CD8-positive, alpha-beta memory T cell (primary cell): ENCODE measurements at places on chromosomes 3 and 15. TPM values are rescaled to one million over a fixed set of nuclear protein-coding genes. Genes with fewer than 3 reads are reported as not detected.

The ATP8B4 gene
- 8.9 TPM for total RNA-seq

DNA sequence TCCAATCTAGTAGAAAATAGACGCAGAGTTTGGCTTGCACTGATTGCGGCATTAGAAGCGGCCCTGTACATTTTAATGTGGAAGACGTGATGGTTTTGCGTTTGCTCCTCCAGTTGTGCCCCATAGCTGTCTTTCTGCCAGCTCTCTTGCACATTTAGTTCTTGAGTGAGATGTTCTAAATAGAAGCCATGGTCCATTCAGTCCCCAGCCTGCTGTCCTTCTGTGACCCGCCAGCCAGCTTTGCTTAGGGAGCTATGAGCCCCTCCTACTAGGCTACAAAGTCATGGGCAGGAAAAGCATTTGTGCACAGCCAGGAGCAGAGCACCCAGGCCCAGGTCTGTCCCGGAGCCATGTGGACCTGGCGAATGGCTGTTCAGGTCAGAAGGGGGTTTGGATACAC lies 50.3 kb downstream of the APBA2 start:
- no peak for DNase-seq

DNA sequence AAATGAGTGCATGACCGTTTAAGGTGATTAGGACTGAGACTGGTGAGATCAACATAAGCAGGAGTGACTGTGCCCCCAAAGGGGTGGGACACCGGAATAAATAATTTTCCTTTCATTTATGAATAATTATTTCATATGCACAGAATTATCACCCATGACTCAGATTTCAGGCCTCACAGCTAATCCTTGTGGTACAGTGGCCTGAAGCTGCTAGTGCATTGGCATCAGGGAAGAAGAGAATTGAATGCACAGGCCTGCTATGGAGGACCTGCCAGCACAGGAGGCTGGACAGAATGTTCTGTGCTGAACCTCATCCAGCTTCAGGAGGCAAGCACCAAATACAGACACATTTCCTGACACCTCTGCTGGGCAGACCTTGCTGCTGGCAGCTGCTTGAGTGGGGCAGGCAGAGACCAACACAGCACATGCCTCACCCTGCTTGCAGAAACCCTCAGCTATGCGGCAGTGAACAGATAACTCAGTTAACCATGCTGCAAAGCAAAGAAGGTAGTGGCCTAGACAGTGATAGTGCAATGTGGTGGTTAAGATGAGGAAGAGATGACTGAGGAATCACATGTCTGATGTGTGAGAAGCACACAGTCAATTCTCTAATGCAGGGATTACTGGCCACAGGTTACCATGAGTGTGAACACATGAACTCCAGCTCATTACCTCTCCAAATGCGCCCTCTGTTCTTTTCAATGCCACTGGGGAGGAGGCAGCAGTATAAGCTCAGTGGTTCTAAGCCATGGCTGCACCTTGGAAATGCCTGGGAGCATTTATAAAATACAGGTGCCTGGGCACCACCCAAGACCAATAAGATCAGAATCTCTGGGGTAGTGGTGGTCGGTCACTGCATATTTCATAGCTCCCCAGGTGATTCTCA lies 68.1 kb upstream of the SCN5A start:
- DNase-seq: no peak

The ROBO2 gene
- total RNA-seq: not detected

DNA sequence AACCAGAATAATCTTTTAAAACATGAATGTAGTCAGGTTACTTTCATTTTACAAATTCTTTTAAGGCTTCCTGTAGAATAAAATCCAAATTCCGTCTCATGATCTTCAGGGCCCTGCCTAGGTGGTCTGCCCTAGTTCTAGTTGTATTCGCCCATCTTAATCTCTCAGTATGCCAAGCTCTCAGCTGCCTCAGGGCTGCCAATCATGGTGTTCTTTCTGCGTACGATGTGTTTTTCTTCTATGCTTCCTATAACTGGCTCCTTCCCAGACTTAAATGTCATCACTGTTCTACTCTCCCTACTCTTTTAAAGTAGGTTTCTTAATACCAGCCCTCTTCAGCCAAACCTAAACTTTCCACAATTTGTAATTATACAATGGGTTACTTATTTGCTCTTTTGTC lies 107.4 kb downstream of the GREM1 start:
- no peak for DNase-seq

DNA sequence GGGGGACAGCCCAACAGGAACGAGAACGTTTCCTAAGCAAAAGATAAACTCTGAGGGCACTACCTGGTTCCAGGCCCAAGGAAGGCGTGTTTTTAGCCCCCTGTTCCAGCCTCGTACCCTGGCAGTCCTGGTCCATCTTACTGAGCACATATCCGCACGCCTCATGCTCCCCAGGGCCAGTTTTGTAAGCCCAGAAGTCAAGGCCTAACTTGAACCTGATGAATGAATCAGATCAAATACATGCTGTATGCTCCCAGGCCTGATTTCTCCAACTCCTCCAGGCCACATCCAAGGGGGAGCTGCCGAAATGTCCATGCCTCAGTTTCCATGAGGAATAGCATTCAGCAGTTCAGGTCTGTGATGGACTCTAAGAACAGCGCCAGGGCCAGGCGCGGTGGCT lies 14.3 kb upstream of the DOCK3 start:
- DNase-seq: no peak

The CPEB1 gene
- total RNA-seq: 0.44 TPM

- DNase-seq: no peak
Measured at GRCh38 chr15:96549136-96549535, 218.6 kb downstream of the NR2F2 start.

- no peak for DNase-seq
Measured at GRCh38 chr3:114394551-114394950, 100.7 kb downstream of the TIGIT start.

The AHSG gene
- not detected for total RNA-seq

DNA sequence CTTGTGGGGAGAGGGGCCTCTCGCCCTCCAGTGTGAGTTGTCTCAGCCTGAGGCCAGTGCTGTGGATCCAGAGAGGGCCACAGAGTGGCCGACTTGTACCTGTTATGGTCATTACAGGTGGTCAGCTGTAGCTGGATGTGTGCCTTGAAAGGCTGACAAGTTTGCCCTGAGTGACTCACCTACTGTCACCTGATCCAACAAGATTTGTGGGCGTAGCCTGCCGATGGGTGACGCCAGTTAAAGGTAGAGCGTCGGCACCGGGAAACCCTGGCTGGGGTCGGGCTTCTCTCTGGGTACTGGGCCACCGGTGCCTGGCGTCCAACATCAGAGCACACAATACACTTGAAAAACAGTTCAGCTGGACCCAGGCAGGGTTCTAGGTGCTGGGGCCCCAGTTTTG lies 2.8 kb upstream of the ISG20 start:
- DNase-seq: peak; percentile 88

The KLHL6 gene
- 31.0 TPM for total RNA-seq

The GXYLT2 gene
- not detected for total RNA-seq

DNA sequence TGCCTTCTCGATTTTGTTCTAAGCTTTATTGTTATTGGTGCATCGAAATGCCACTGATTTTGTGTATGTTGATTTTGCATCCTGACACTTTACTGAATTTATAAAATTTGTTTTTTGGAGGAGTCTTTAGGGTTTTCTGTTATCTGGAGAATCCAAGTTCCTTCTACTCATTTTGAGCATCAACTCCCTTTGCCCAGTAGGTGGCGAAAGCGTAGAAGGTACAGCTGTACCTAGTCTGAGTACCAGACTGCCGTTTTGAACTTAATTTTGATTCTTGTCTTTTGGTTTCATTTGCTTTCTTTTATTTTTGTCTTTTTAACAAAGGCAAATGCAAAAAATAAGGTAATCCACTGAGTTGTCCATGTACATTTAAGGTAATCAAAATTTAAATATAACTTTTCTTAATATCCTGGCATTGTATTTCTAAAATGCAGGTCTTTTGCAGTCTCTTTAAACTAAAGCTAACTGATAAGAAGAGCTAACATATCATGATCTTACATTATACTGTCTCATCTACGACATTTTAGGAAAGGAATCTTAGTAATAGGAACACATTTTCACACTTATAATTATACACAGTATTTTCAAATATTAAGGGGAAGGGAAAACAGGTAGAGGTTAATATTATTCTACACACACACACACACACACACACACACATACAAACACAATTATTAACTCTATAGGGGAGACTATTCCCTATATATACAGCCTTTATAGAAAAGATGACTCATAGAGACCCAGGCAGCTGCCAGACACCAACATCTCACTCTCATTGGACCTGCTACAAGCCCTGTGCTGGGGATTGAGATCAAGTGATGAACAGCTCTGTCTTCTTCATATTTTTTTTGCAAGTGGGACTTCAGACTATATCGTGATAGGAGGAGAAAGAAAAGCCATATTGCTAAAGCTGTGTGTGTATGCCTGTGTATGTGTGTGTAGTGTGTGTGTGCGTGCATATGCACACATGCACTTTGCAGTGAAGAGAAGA lies 71.8 kb downstream of the SYNPR start:
- DNase-seq: no peak

DNA sequence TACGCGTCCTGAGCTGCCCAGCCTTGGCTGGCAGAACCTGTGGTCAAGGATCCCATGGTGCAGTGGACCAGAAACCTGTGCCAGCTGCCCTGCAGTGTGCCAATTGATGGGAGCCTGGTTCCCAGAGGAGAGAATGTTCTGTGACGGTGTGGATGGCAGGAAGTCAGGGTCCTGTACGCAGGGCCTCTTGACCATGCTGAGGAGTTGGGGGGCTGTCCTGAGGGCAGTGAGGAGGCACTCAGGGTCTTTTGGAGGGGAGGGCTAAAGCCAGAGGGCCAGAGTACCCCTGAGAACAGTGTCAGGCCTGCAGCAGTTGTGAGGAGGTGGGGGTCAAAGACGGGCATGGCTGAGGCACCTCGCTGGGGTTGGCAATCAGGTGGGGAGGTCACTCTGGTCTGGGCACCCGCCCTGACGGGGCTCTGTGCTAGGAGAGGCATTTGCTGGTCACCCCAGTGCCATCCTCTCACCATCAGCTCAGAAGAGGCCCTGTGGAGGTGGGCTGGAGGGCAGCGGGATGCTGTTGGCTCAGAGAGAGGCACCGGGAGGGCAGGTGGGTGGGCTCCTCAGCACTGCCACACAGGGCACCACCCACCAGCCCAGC lies 61.0 kb downstream of the SCN5A start:
- DNase-seq: no peak

- peak; percentile 53 for DNase-seq
Measured at GRCh38 chr15:63892794-63893441, 59.2 kb upstream of the HERC1 start.

- DNase-seq: no peak
Measured at GRCh38 chr3:29281094-29281343, 148 bp downstream of the RBMS3 start.

DNA sequence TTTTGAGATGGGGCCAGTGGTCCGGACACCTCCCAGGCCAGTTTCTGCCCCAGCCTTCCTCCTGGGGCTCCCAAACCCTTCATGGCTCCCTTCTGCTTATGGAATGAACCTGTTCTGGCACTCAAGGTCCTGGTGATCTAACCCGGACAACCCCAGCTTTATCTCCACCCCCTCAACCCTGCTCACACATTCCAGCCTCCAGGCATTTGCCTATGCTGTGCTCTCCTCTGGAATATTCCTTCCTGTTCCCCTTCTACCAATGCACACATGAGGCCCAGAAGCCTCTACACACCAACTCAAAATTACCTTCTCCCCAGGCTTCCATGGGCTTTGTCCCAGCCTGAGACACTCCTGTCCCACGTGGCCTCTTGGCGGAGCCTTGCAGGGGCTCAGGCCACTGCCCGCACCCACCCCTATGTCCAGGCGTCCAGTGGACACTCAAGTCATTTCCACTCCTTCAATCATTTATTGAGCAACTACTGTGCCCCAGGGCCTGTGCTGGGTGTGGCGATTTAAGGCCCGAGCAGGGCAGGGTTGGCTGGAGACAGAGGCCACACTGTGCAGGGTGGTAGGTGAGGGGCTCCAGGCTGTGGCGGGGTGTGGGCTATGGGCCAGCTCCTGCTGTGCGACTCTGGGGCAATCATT lies 18.8 kb downstream of the PLXND1 start:
- DNase-seq: no peak

DNA sequence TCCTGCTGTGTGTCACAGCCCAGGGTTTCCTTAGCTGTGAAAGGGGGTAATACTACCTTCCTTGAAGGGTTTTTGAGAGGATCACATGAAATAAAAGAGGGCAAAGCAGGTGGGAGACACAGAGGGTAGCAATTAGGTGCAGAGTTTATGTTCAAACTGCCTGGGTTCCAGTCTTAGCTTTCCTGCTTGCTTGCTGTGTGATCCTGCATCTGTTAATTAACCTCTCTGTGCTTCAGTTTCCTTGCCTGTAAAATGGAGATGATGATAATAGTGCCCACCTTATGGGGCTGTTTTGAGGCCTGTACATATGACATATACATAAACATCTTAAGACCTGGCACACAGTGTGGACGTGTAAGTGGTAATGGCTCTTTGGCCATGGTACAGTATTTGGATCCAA lies 35.0 kb downstream of the SPSB4 start:
- no peak for DNase-seq

The ITIH1 gene
- not detected for total RNA-seq

GRCh38 chr3:168139947-168140346 lies 44.2 kb upstream of the GOLIM4 start:
- DNase-seq: no peak

The RETNLB gene
- total RNA-seq: not detected

GRCh38 chr15:89358435-89358754 lies 23.8 kb upstream of the POLG start:
- no peak for DNase-seq

The MRPS25 gene
- 84.7 TPM for total RNA-seq

The TEX9 gene
- total RNA-seq: 1.8 TPM

DNA sequence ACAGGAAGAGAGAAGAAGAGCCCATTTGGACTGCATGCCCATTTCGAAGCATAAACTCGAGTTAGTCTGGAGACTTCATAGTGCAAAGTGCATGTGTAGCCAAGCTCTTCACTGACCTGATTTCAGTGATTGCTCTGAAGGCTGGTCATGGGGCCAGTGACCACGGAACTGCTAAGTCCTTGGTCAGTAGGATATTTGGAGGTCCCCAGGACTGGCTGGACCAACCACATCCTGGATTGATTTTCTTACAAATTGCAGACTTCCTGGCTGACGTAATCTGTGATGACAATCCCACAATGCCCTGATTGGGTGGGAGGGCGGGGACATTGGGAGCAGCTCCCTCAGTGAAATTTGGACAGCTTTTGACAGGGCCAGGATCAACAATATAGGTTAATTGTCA lies 233.4 kb downstream of the CACNA2D3 start:
- DNase-seq: no peak

GRCh38 chr3:184277366-184277765 lies 1.5 kb downstream of the ECE2 start:
- no peak for DNase-seq

DNA sequence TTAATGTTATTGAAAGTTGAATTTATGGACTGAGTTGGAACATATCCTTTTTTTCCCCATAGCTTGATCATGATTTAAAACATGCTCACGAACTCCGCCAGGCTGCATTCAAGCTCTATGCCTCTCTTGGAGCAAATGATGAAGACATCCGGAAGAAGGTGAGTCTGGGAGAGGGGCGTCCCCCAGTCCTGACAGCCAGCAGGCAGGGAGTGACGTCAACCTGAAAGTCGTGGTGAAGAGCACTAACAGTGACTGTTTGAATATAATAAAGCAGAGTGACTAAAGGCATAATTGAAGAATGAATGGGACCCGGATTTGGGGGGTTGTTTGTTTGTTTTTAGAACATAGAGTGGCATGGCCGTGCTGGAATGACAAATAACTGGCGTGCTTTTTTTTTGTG lies 57.9 kb downstream of the ARMC8 start:
- no peak for DNase-seq

- no peak for DNase-seq
Measured at GRCh38 chr3:130834476-130834875, 59.4 kb upstream of the ATP2C1 start.
